Hepatic stellate cell (primary cell): ENCODE measurements at places on chromosomes 13 and 19.

DNA sequence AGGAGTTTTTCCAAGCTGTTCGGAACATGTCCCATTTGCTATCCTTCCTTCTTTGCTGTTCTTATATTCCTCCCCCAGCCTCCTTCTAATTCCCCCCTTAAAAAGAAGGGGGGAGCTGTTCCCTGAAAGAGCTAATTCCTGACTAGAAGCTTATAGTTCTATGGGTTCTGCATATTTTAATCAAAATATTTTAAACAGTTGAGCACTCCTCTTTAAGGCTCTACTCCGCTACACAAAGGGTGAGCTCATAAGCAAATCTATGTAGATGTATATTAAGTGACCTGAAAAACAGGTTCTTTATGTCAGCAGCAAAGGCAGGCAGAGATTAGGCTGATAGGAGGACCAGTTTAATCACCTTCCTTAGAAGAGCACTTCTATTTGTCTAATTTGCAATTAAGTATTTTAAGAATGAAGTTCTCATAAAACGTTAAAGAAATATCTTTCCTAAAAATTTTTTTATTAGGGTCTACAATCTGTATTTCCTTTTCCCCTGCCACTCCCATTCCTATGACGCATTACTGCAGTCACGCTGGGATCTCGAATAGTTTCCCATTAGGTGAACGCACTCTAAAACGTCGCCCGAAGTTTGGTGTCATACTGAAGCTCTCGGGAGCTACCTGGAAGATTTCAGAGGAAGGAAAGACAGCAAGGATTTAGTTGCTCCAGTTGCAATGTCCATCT is 5.2 kb downstream of the EFNB2 start:
- DNase-seq = no peak

- DNase-seq = no peak
These were observed 8.3 kb upstream of the TLE6 start for GRCh38 chr19:2969104-2969504.

DNA sequence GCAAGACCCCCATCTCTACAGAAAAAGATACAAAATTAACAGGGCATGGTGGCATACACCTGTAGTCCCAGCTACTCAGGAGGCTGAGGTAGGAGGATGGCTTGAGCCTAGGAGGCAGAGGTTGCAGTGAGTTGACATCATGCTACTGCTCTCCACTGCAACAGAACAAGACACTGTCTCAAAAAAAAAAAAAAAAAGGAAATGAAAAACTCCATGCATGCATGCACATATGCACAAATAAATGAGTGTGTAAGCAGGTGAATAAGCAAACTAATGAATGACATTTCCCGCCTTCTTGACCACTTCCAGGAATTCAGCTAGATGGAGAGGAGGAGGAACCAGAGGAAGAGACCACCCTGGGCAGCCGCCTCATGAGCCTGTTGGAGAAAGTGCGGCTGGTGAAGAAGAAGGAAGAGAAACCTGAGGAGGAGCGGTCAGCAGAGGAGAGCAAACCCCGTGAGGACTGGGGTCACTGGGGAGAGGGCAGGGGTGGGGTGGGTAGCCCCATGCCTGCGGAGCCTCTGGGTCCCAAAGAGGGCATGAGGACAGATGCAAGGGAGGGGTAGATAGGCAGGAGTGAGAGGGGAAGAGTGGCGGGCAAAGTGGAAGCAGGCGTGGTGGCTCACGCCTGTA is 58.8 kb downstream of the RYR1 start:
- no peak for DNase-seq

DNA sequence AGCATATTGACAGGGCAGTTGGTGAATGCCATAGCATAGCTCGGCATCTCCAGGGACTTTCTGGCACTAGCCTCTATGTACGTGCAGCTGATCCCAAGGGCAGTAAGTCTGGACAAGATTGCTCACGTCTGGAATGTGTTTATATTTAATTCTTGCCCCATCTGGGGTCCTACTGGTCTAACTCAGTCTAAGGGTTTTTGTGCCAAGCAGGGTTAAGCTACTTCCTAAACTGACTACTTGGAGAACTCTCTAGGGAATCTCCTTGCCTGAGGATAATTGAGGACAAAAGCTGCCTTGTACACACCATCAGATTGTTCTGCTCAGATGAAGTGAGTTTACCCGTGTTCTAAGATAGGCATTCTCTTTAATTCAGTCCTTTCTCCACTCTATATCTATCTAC is 358.1 kb downstream of the MYO16 start:
- DNase-seq = no peak

- DNase-seq = peak; percentile 83
These were observed 27.7 kb downstream of the GADD45B start for GRCh38 chr19:2503521-2504109.

- DNase-seq = no peak
These were observed 28.5 kb downstream of the ATP11A start for GRCh38 chr13:112718318-112718717.

DNA sequence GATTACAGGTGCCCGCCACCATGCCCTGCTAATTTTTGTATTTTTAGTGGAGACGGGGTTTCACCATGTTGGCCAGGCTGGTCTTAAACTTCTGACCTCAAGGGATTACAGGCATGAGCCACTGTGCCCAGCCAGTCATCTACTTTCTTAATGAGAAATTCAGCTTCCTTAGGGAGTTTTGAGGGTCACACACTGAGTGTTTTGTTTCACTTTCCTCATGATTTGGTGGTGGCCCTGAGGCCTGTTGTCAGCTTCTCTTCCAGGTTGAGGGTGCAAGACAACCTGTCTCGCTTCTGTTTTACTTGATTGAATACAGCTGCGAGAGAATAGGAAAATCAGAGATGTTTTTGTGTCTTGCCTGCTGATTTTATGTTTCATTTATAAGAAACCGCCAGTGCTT is 9.9 kb downstream of the FRY start:
- DNase-seq = no peak

DNA sequence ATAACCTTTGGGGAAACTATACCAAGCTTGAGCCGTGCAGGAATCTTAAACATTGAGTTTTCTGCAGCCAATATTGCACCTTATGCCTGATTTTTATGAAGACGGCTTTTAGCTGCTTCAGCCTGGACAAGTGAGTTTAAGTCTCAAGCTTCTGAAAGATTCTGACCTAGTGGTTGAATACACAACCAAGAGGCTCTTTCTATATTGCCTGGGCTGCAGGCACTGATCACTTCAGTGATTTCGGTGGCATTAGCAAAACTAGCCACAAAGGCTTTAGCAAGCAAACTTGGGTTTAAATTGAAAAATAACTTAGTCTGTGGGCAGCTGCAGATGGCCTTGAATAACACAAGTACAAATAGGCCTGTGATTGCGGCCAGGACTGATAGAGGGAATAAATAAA is 29.3 kb upstream of the RFXAP start:
- no peak for DNase-seq

- DNase-seq = peak; percentile 59
These were observed 193.6 kb downstream of the KCNRG start for GRCh38 chr13:50208826-50209335.

- no peak for DNase-seq
These were observed 15.8 kb downstream of the ARHGAP33 start for GRCh38 chr19:35790981-35791813.

DNA sequence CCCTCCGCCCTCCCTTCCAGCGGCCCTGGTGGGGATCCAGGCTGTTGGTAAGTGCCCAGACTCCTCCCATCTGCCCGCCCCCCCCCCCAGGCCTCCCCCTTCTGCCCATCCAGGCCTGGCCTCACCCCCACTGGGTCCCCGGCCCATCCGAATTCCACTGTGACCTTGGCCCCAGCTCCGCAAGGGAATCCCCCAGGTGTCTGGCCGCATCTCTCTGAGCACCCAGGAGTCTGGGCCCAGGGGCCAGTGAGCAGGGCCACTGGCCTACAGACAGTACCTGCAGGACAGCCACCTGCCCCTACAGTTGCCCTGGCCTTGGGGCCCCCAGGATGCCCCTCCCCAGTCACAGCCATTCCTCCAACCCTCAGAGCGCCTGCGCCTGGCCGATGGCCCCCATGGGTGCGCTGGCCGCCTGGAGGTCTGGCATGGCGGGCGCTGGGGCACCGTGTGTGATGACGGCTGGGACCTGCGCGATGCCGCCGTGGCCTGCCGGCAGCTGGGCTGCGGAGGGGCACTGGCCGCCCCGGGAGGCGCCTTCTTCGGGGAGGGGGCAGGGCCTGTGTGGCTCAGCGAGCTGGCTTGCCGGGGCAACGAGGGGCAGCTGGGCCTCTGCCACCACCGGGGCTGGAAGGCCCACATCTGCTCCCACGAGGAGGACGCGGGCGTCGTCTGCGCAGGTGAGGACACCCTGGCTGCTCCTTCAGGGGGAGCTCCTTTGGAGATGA is 912 bp downstream of the SSC5D start:
- DNase-seq = no peak

DNA sequence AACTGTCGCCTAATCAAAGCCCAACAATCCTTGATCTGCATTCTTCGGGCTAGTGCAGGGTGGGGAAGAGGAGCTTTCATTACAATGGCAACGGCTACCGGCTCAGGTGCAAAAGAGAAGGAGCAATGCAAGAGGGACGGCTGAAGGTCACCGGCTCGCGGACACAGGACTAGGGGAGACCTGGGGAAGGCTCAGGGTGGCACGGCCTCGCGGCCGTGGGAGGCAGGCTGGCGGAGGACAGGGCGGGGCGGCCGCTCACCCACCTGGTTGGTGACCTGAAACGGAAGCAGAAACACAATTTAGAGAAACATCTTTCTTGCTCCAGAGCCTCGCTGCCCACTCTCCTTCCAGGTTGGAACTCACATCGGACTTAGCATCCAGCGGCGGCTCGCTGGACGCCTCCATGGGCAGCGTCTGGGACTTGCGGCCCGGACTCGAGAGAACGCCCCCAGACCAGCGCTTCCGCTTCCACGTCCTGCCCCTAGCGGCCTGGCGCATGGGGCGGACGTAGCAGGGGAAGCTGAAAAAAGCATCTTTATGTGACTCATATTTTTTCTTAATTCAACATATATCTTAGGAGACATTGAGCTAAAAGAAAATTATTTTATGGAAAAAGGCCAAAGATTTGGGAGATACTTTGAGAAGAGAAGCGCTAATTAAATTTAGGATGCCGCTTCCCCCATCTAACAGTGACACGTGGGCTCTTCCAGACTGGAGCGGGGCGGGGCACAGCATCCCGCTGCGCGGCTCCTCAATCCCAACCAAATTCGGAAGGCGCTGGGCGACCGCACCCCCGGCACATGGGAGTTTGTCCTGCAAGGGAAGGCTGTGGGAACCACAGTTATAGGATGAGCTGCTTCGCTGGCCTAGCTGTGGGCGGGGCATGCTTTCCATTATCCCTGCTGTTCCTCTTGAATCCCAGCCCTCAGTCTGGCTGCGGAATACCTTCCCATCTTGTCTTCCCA is at the start of gene COMMD6:
TSS of gene COMMD6 (minus strand) at position 441 of the 965 bp plus-strand sequence. CDS start at position 405, 36 bp downstream.
- peak; percentile 90 for DNase-seq

- peak; percentile 68 for DNase-seq
These were observed 892 bp downstream of the TRIR start for GRCh38 chr19:12733369-12734214.

GRCh38 chr13:40483601-40484000 is 182.8 kb downstream of the FOXO1 start:
- no peak for DNase-seq

DNA sequence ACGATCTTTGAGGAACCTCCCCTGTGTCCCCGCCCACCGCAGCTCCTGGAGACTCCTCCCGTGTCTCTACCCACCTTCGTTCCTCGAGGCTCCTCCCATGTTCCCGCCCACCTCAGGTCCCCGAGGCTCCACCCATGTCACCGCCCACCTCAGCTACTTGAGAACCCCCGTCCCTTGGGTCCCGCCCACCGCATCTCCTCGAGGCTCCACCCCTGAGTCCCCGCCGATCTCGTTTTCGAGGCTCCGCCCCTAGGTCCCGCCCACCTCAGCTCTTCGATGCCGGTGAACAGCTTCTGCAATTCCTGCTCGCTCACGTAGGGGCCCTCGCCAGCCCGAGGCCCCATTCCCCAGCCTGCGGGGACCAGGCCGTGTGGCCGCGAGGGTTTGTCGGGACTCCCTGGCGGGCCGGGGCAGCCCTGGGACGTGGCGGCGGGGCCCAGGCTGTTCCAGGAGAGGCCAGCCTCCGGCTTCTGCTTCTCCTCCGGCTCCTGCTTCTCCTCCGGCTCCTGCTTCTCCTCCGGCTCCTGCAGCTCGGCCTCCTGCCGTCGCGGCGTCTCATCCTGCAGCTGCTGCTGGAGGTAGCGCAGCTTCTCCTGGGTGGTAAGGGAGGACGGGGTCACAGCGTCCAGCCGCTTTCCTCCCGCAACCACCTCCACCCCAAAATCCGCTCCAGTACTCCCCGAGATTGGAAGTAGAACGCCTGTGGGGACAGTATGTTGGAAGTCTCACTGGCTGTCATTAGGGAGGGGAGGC is 16.7 kb downstream of the TSKS start:
- peak; percentile 42 for DNase-seq

DNA sequence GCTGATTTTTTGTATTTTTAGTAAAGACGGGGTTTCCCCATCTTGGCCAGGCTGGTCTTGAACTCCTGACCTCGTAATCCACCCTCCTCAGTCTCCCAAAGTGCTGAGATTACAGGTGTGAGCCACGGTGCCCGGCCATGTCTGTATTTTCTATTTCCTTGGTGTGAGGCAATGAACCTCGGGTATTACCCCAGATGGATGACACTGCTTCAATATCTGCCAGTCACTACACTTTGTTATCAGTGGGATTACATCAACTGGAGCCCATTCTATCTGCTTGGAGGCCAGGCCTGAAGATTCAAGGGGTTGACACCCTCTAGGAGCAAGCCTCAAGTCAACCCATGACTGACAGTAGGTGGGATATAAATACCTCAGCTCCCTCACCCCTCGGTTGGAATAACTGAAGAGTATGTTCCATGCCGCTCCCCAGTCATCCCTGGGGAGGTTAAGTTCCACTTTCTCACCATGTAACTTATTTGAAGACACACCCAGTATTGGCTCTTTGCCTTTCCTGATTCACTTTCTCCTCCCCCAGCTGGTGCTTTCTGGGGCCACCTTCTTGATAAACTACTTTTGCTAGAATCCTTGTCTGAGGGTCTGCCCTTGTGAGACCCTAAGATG is 992 bp upstream of the ADGRE1 start:
- DNase-seq = no peak

DNA sequence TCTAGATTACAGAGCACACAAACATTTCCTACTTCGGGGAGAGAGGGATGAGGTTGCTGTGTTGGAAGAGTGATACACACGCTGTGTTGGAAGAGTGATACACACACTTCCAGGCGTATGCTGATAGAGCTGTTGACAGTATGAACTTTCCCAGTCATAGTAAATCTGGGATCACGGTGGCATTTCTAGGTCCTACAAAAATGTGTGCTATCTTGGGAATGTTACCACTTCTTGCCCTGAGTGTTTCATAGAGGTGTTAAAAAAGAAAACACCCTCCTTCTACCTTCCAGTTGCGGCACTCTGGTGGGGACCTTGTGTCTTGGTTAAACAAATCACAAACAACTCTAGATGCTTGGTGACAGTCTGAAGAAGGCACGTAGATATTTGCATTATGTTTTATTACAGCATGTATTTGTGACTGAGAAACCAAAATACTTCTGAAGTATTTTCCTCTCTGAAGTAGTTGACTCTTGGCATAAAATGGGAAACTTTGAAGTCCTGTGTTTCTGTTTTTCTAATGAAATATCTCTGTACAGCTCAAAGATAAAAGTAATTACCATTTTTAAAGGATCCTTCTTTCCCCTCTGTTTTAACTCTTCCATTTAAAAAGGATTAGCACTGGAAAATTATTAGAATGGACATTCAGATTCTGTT is 52.5 kb downstream of the ARHGAP35 start:
- no peak for DNase-seq

GRCh38 chr13:51912091-51912490 is 50.3 kb downstream of the CCDC70 start:
- no peak for DNase-seq
